ENCODE measurements at places on chromosomes 6 and 20.
A peak's percentile ranks its signal among the peaks of the same experiment; 100 is the strongest.

DNA sequence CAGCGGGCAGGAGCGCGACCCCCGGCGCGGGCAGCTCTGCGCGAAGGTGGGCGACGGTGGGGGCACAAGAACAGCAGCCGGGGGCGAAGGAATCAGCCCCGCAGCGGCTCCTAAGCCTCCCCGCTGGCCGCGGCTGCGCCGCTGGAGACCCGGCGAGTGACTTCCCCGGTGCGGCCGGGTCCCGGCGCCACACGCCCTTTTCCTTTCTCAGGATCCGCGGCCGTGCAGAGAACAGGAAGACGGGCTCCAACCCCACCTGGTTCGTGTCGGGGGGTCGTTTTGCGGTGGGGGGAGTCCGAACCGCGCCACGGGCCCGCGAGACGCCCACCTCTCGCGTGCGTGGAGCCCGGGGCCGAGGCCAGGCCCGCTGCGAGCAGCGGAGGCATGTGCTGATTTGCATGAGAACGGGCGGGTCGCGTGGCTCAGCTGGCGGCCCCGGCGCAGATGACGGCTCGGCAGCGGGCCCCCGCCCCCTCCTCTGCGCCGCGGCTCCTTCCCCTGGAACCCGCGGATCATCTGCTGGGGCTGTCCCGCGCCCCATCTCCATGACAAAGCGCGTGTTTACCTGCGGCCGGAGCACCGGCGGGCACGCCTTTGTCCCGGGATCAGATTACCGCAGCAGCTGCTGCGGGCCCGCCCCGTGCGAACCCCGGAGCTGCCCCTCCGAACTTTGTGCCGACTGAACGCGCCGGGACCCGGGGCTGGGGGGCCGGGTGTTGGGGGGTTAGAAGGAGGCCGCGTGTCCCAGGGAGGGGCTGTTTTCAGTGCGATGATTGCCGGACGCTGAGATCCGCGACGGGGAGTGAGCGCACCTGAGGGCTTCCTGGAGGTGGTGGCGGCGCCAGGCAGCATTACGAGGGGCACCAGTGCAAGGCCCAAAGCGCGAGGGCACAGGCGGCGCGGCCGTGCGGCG lies 4.9 kb upstream of the DLL1 start:
- DNase-seq: no peak

DNA sequence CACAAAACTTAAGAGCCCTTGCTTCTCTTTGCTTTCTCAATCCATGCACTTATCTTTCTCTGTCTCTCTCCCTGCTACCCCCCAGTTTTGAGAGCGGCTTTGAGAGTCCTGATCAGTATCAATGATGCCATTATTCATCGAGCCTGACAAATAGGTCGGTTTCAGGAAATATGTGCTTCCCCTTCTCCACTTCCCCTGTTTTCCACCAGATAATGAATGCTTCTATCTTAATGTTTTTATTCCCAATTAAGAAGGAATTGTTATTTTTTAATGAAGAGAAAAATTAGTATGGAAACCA lies 117.7 kb downstream of the KIF13A start:
- DNase-seq: no peak

DNA sequence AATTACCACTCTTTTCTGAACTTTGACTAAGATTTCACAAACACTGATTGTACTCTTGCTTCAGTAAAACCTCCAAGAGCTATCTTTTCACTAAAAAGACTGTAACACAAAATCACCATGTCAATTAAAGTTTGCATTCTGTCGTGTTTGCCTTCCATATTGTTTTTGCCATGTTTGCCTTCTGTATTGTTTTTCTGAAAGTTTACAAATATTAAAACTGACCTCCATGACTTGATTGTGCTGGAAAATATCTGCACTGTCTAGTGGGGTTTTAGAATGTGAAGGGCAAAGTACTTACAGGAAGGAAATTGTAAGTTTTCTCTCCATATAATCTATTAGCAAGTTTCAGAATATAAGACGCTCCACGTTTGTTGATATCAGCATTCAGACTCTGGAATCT lies 3.4 kb downstream of the SERPINB1 start:
- no peak for DNase-seq

DNA sequence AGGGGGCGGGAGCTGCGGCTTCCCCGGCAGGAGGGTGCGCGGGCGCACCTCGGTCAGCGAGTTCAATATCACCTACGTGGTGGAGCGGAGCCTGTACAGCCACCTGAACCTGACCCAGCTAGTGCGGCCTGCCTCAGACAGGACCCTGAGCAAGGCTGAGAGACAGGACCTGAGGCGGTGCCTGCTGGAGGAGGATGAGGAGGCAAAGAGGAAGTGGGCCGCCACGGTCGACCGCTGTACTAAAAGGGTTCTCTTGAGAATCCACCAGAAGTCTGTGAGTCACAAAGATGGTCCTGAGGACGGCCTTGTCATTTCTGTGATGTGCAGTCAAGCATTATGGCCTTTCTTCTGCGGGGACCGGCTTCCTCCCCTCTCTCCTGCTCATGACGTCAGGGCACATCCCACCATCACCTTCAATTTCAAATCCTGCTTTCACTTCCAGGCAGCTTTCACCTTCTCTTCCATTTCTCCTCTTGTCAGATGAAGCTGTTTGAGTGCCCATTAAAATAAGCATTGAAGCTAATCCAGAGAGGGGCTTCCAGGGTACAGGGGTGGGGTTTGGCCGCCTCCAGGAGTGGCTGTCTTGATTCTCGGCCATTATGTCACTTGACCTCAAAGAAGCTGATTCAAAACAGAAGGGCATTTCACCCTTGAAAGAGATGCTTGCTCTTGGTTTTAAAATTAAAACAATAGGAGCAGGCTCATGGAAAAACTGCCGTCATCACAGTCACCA lies 177.6 kb downstream of the SASH1 start:
- no peak for DNase-seq

DNA sequence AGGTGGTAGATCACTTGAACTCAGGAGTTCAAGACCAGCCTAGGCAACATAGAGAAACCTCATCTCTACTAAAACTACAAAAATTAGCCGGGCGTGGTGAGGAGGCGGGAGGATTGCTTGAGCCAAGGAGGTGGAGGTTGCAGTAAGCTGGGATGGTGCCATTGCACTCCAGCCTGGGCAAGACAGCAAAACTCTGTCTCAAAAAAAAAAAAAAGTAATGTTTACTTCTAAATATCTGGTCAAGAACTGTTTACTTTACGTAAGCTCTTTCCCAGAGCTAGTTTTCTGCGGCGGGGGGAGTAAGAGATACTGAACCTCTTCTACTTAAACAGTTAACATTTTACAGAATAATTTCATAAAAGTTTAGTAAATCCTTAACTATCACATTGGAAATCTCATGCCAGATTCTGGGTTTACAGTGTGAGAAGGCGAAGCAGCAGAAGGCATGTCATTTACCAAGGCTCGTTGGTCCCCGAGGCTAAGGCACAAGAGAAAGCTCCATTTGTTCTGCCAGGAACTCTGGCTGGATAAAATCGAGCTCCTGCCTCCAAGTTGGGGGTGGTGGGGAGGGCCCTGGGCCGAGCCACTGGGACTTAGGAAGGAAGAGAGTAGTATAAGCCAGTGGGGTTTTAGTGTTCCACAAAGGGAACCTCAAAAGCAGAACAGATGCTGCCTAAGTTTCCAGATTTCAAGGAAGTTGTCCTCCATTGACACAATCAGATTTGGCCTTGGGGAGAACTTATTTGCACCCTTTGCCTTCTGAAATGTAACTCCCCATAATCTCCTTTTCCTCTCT lies 41.7 kb downstream of the ARFGEF2 start:
- no peak for DNase-seq

- DNase-seq: peak; percentile 67
Measured at GRCh38 chr6:148999501-148999900, 252.7 kb downstream of the UST start.

- peak; percentile 74 for DNase-seq
Measured at GRCh38 chr6:38057994-38058393, 238.5 kb downstream of the ZFAND3 start.

DNA sequence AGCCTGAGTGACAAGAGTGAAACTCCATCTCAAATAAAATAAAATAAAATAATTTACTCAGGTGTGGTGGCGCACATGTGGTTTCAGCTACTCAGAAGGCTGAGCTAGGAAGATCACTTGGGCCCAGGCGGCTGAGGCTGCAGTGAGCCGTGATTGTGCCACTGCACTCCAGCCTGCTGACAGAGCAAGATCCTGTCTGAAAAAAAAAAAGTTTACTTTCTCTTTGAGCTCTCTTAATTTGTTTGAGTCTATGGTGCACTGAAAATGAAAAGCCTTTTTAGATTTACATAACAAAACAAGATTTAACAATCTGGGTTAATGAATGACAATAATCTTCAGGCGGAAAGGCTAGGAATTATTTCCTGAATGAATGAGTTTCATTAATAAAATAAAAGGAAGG lies 23.3 kb upstream of the NHSL1 start:
- no peak for DNase-seq

GRCh38 chr6:108888745-108889144 lies 40.5 kb downstream of the ARMC2 start:
- DNase-seq: no peak
